Fibroblast of skin of left quadriceps (primary cell): ENCODE measurements at places on chromosomes 6 and 20.

- DNase-seq: peak; percentile 46
These were observed 453.0 kb upstream of the SULF2 start for GRCh38 chr20:48238326-48238725.

DNA sequence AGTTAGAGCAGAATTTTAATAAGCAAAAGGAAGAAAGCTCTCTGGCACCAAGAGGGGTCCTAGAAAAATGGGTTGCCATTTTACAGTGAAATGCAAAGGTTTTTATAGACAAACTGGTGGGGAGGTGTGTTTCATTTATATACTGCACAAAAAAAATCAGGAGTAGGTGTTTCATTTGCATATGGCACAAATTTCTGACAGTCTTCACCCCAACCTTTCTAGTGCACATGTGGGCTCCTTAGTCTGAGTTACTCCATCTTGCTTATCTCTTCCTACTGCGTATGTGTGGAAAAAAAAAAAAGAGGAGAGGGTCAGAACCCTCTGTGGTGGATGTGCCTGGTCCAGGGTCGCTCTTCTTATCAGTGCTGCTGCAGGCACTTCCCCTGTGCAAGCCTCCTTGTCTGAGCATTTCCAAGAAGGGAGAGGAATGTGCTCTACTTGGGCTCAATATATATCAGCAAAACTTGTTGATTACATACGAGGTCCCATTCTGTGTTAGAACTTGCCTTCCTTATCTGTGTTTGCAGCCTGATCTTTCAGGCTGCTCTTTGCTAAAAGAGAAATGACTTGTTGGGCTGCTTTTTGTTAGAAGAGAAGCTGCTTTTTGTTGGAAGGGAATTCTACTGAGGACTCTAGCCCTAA, 59.0 kb upstream of the MRAP2 start:
- no peak for DNase-seq

- DNase-seq: peak; percentile 46
These were observed 663.5 kb downstream of the EPM2A start for GRCh38 chr6:145071836-145072235.

GRCh38 chr6:42275376-42276033, 57.8 kb upstream of the MRPS10 start:
- DNase-seq: no peak

- no peak for DNase-seq
These were observed 74.5 kb upstream of the AHI1 start for GRCh38 chr6:135572051-135572450.

- no peak for DNase-seq
These were observed 50.4 kb downstream of the HLA-DPB1 start for GRCh38 chr6:33126101-33126714.

GRCh38 chr20:3224681-3225421, 14.1 kb downstream of the SLC4A11 start:
- DNase-seq: no peak

DNA sequence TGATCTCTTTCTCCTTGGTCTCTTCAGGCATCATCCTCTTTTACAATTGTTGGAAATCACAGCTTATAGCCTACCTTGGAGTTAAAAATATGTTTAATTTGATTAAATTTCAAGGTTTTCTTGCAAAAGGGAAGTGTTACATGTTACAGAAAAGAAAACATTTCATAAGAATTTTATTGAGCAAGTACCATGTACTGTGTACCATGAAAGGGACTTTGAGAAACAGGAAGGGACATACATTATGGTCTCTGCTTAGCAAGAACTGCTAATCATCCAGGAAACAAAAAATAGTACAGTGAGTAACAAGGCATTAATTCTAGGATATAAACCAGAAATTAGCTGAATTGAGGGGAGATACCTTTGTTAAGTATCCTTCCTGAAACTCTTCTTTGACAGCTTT, 145.3 kb upstream of the SPACA1 start:
- DNase-seq: no peak

DNA sequence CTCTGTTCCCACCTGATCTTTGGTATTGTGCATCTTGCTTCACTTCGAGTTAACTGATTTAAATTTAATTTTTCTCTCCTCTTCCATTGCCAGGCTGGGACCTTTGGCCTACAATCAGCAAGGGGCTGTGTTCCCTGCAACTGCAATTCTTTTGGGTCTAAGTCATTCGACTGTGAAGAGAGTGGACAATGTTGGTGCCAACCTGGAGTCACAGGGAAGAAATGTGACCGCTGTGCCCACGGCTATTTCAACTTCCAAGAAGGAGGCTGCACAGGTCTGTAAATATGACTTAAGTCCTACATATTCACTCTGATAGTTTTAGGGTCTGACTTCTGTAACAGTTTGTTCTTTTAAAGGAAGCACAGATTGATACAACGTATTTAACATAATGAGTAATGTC, 412.4 kb downstream of the ARHGAP18 start:
- DNase-seq: no peak

DNA sequence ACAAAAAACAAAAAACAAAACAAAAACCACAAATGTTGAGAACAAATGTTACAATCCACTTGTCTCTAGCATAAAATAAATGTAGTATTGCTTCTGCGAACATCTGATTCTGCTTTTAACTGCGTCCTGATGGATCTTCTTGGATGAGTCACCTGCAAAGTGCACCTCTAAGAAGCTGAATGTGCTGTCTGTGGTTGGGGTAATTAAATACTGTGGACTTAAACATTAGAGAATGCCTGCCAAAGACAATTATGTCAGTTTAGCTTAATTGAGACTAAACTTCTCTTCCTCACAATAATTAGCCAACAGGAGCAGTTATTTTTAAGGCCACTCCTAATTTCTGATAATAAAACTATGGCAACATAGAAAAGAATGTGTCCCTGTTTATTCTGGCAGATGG, 253.4 kb downstream of the PHACTR1 start:
- no peak for DNase-seq

- no peak for DNase-seq
These were observed 979 bp upstream of the SOD2 start for GRCh38 chr6:159693894-159694545.

DNA sequence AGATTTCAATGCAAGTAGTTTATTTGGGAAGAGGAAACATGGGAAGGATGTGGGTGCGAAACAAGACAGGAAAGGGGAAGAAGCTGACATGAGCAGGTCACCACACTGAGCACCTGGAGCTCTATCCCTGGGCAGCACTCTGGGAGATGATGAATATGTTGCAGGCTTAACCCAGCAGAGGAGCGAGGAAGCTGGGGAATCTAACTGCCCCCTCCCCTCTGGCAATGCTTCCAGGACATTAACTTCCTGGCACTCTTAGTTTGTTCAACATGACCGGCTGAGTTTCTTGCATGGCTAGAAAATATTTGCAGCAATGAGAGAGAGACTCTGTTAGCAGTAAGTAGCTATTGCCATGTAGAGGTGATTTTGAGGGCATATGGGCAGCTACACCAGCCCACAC, 4.9 kb upstream of the ADA start:
- no peak for DNase-seq

DNA sequence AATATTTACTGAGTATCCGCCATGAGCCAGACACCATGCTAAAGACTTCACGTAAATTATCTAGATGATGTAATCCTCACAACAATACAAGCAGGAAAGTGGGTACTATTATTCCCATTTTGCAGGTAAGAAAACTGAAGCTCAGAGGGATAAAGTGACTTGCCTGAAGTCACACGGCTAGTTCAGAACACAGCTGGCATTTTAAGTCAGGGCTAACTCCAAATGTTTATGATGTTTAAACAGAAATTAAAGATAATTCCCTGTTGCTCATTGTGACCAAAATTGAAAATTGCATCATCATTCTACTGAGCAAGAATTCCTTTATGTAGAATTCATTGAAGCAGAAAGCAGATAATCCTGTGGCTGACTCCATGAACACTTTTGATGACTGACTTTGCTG, 71.3 kb upstream of the STXBP5 start:
- no peak for DNase-seq

DNA sequence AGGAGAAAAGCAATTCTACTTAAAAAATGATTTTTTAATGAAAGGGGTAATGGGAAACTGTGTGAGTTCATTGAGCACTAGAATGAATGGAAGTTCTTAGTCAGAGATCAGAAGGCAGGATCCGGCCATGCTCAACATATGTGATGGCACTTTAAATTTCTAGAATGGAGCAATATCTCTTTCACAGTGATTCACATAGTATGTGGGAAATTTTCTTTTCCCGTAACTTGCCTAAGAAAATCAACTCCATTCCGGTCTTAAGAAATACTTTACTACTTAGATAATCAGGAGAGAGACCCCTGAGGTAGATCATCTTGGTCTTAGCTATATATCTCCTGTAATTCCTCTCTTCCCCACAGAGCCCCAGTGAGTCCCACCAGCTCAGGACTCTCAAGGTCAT, 131.8 kb downstream of the SCML4 start:
- peak; percentile 67 for DNase-seq

DNA sequence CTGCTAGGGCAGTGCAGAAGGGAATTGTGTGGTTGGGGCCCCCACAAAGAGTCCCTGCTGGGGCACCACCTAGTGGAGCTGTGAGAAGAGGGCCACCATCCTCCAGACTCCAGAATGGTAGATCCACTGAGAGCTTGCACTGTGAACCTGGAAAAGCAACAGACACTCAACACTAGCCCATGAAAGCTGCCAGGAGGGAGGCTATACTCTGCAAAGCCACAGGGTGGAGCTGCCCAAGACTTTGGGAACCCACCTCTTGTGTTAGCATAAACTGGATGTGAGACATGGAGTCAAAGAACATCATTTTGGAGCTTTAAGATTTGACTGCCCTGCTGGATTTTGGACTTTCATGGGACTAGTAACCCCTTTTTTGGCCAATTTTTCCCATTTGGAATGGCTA, 328.4 kb upstream of the KHDRBS2 start:
- DNase-seq: no peak

DNA sequence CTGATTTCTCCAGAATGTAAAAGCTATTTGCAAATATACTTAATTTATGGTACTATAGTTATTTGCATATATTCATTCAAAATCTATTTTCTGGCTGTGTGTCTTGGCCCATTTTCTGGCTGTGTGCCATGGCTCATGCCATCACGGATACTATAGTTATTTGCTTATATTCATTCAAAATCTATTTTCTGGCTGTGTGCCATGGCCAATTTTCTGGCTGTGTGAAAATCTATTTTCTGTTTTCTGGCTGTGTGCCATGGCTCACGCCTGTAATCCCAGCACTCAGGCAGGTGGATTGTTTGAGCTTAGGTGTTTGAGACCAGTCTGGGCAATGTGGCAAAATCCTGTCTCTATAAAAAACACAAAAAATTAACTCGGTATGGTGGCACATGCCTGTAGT, 28.9 kb upstream of the RIPK1 start:
- DNase-seq: no peak

DNA sequence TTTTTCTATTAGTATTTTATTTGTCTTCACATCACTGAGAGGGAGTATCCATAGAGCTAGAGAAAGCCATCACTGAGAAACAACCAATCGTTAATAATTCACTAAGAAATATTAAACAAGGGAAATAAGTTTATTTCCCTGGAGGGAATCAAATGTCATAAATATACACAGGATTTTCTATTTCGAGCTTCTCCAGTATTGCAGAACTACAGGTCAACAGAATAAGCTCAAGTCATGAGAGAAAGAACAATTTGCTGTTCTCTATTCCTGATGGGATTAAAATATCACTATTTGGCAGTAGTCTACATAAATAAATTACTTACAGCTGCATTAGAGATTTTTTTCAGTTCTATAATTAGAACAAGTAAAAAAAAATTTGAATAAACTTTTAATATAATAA, 2.2 kb upstream of the FAM162B start:
- DNase-seq: no peak

DNA sequence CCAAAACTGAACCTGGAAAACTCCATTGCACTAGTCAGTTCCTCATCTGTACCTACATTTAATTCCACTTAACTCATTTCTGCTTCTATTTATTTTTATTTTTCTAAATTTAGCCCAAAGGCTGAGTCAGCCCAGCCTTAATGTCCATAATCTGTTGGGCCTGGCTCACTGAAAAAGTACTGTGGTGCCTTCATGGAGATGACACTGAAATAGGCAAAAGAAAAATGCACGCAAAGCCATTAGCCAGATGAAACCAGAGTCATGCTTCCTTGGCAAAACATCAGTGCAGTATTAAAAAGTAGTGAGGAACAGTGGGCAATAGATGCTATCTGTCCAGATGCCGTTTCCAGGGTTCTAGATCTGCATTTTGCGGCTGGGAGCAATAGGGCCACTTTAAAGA, 14.7 kb upstream of the PLCB4 start:
- no peak for DNase-seq

- no peak for DNase-seq
These were observed 30.7 kb upstream of the MAP3K4 start for GRCh38 chr6:160960839-160961238.

- no peak for DNase-seq
These were observed 10.7 kb downstream of the PXMP4 start for GRCh38 chr20:33709398-33709797.

DNA sequence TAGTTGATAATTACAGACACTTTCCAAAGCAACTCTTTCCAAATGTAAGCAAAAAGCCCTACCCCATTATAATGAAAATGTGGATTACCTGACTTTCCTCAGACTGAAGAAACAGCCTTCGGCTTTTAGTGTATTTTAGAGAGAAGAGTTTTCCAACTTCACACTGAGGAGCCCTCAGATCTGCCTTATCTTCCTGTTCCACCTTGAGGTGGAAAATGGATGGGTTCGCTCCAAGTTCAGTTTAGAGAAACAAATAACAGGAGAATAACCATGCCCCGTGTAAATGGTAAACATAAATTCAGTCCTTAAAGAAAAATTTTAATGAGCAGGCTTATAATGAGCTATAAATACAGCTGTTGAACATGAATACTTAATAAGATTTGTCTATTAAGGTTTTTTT, 21.1 kb upstream of the MTHFD1L start:
- no peak for DNase-seq

DNA sequence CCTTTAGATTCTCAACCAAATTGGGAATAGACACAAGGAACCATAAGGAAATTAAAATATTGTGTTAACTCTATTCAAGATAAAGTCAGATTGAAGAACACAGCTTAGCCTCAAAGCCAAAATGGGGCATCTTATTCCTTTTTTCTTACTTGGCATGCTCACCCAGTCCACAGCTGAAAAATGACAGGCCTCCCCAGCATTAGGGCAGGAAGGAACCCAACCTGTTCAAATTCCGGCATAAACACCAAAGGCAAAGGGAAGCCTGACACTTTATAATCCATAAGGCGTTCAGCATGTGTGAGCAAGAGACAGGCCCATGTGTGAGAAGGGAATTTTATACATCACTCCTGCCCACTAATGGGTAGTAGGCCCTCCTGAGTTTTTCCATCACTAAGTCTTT, 2.9 kb downstream of the BEND6 start:
- no peak for DNase-seq

- peak; percentile 69 for DNase-seq
These were observed 1285.8 kb upstream of the CITED2 start for GRCh38 chr6:140660295-140660694.

- no peak for DNase-seq
These were observed 6.4 kb downstream of the GDAP1L1 start for GRCh38 chr20:44253528-44253927.
